Astrocyte of the hippocampus (primary cell): ENCODE measurements at places on chromosomes 11 and 22.

DNA sequence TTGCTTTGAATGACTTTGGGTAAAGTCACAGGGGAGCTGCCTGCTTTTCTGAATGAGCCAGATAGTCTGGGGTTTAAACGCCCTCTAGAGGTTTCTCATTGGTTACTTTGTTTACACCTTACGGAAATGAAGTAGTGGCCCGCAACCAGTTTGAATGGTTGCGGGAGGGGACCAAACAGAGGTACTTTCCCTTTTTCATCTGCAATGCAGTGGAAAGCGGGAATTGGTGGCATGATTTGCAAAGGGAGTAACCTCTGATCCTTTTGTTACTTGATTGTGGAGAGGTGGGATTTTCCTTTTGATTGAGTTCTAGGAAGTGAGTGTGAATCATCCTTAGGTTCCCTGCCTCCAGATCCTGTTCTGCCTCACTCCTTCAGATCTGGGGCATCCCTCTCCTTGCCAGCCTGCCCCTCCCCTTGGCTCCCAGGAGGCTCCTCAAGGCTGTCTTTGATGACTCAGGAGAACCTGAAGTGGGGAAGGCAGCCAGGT, 15.9 kb upstream of the GLYATL1 start:
- DNase-seq: peak; percentile 62

DNA sequence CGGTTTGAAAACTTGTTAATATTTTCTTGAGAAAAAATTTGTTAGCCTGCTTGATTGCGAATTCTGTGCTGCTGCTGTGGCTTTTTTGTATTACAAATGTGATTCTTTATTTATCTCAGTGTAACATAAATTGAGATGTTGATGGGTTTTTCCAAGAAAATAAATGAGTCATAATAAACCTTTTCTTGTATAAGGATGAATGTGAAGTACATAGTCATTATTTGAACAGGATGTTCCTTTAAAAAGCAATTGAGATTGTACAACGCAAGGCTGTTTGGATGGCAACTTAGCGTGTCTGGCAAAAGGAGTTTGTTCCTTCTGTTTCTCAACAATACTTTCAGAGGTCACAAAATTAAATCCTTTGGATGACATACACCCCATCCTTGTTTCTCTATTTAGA, 24.6 kb upstream of the CARD18 start:
- no peak for DNase-seq

DNA sequence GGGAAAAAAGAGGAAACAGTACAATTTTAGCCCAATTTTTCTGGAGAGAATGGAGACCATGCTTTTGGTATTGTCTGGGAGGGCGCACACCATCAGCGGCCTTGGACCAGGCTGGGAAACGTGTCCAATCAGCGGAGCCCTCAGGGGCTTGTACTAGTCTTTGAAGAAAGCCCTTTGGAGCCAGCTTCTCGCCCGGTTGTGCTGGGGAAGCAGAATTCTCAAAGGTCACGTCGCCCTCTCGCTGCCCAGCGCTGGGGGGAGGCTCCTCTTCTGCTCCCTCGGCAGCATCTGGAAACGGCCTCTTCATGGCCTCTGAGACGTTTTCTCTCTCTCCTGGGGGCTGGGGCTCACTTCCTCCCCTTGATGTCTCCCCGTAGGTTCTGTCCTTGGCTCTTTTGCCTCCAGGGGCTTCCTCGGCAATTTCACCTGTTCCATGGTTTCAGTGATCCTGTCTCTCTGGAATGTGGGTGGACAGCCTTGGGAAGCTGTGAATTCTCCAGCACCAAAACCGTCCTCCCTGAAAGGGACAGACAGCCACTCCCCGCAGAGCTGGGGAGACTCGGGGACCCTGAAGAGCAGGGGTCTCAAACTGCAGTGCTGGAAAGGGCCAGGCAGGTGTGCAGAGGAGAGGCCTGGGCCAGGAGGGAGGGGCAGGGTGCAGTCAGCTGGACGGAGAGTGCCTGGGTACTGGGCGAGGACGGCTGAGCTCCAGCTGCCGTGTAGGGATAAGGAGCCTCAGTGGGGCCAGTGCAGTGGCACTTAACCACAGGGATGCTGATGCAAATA, 80.2 kb downstream of the RPS6KA4 start:
- DNase-seq: no peak

DNA sequence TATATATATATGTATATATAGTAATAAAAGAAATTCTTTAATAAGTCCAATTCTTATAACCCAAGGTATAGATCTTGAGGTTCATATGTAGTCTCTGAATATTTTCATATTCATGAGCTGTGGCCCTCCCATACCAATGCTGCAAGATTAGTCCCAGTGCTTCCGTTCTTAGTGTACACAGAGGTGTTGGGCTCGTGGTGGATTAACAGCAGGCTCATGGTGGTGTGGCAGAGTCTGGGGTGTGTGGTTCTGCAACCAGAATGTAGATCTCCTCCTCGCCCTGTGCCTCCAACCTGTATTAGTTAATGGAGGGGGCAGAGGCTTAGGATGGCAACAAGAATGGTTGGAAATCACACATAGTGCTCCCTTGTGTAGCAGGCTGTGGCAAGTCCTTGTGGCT, 16.8 kb downstream of the PRDM10 start:
- no peak for DNase-seq

DNA sequence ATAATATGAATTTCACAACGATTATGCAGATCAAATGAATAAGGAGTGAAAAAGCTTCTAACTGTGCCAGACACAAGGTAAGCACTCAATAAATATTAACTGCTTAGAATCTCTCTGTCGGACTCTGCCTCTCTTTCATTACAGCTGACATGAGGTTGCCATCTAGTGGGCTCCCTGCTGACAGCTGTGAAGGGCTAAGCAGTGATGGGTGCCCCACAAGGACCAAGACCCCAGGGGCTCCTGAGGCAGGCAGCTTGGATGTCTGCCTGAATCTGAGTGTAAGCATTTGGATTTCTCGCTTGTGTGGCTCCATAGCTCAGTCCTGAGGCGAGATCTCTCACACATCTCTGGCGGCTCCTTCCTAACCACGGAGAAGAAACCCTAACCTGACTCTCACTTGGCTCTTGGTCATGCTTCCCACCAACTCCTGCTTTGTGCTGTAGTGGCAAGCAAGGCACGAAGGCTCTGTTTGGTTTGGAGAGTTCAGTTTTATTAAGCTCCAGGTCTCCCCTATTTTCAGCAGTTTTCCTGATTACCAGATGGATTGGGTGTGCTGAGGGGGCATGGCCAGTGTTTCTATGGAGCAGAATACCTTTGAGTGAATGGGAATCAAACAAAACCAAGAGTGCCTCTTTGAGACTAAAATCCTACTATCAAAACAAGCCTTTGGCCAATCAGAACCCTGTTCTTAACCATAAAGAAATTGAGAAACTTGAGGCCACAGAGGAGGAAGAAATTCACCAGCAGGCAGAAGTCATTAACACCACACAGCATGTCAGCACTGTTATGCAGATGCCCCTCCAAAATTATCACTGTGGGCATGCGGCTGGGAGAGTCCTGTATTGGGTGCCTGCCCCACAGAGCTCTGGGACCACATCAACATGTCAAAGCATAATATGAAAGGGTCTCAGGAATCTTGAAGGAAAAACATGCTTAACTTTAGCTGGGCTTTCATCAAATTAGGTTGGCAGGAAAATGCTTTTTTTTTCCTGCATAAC, 152.8 kb upstream of the NTM start:
- DNase-seq: no peak

- peak; percentile 63 for DNase-seq
Observed at GRCh38 chr11:64234647-64235379, 429 bp downstream of the VEGFB start.

GRCh38 chr11:123291201-123291869, 96.3 kb upstream of the CLMP start:
- DNase-seq: no peak

- no peak for DNase-seq
Observed at GRCh38 chr11:36060926-36061325, 117.1 kb downstream of the LDLRAD3 start.

DNA sequence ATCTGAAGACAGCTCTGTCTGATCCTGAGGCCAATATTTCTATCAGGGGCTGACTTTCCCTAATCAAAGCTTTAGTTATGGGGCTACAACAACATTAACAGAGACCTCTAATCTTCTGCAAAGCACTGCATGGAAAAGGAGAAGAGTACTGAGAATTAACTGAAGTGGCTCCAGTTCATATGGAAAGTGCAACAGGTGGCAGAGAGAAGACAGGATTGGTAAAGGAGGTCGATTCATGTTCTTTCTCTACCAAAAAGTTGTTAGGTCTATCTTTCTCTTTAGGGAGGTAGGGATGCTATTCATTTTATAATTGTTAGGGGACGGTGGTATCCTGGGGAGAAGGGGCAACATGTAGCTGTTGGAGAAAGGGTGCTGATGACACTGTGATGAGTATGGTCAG, 232.7 kb upstream of the NARS2 start:
- no peak for DNase-seq

DNA sequence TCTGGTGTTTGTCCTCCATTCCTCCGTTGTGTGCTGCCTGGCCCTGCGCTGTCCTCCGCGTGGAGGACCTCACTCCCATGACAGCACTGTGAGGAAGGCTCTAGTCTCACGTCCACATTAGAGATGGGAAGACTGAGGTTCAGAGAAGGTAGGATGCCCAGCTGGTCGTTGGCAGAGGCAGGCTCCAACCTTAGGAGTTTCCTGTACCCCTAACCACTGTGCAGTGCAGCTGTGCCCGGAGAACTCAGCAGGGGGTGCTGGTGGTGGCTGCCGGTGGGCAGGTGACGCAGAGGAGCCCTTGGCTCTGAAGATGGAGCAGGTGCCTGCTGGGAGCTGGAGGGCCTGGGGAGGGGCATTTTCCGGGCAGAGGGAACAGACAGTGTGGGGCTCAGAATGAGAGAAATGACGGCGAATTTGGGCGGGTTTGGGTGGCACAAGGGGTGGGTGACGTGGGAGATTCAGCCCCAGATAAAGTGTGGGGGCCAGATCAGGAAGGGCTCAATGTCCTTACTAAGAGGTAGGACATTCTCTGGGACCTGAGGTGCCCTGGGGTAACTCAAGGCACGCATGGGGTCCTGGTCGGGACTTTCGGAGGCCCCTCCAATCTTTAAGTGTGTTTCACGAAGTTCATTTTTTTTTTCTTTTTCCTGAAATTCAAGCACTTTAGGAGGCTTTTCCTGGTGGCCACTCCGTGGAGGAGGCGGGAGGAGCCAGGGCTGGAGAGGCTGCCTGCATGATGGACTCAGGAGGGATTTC, 535.0 kb downstream of the TBC1D22A start:
- DNase-seq: no peak

- DNase-seq: peak; percentile 68
Observed at GRCh38 chr11:123473941-123474677, 44.0 kb downstream of the GRAMD1B start.

DNA sequence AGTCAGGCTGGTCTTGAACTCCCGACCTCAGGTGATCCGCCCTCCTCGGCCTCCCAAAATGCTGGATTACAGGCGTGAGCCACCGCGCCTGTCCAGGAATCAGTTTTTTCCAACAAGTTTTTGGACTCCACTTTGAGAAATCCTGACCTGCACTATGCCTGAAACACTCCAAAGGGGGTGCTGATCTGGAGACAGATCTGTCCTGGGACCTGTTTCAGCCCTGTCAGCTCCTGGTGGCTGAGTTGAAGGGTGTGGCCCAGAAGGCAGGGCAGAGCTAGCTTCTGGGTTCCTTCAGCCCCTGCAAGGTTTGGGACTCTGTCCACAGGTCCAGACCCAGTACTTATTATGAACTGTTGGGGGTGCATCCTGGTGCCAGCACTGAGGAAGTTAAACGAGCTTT, 1.2 kb downstream of the DNAJC4 start:
- no peak for DNase-seq

DNA sequence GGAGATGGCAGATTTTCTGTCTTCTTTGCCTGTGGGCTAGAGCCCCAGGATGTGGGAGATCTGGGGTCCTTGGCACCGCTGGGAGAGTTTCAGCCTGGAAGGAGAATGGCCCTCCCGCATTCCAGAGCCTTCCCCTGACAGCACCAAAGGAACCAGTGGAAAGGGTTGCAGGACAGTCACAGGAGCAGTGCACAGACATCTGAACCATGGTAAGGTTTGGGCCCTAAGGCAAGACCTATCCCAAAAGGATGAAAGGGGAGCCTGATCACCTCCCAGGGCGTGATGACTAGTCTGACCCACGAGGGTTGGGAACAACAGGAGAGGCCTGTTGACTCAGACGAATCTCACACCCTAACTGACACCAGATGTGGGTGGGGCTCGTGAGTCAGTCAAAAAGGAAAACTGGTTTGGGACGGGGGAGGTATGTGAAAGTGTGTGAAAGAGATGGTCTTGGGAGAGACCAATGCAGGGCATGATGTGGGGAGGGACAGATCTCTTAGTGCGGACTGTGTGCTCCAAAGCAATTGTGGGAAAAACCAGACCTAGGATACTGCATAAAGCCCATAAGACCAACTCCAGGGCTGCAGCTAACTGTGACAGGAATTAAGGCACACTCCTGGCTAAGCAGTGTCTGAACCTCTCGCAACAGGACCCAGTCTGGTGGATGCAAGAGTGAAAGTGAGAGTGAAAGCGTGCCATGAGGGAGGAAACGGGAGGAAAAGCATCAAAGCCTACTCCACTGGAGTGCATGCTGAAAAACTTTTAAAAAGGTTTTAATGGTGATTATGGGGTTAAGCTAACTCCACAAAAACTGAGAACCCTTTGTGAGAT, 39.1 kb upstream of the GLYAT start:
- no peak for DNase-seq

- no peak for DNase-seq
Observed at GRCh38 chr11:32610797-32611352, 27.2 kb downstream of the EIF3M start.

- DNase-seq: peak; percentile 36
Observed at GRCh38 chr11:33997584-33998251, 53.8 kb upstream of the CAPRIN1 start.

- DNase-seq: no peak
Observed at GRCh38 chr22:48581205-48581766, 1246.4 kb downstream of the BRD1 start.

DNA sequence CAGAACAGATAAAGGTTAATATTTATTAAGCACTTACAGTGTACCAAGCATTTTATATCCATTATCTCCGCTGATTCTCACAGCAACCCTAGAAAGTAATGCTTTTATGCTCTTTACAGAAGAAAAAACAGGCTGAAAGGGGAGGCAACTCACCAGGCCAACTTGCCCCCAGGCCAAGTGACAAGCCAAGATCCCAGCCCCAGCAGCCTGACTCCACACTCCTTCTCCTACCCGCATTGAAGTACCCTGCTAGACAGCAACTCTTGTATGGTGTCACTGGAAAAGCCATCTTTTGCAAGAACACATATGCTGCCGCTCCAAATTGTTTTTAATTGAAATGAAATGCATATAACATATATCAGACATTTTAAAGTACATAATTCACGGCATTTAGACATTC, 25.6 kb downstream of the SMCO4 start:
- no peak for DNase-seq

GRCh38 chr11:125950696-125951651, 5.1 kb downstream of the VSIG10L2 start:
- no peak for DNase-seq
